ENCODE measurements at places on chromosomes 13 and 19. TPM values are rescaled to one million over a fixed set of nuclear protein-coding genes. Genes with fewer than 3 reads are reported as not detected.

Gene CNMD
- not detected for total RNA-seq

Gene IGFL1
- total RNA-seq, result not detected

Gene MEIOSIN
- not detected for total RNA-seq

Gene OXGR1
- not detected for total RNA-seq

Measured in dermis lymphatic vessel endothelial cell (primary cell).